Central memory CD4-positive, alpha-beta T cell (primary cell): ENCODE measurements at places on chromosomes 3 and 15.

- no peak for DNase-seq
These were observed 8.4 kb downstream of the ABHD2 start for GRCh38 chr15:89096664-89097063.

DNA sequence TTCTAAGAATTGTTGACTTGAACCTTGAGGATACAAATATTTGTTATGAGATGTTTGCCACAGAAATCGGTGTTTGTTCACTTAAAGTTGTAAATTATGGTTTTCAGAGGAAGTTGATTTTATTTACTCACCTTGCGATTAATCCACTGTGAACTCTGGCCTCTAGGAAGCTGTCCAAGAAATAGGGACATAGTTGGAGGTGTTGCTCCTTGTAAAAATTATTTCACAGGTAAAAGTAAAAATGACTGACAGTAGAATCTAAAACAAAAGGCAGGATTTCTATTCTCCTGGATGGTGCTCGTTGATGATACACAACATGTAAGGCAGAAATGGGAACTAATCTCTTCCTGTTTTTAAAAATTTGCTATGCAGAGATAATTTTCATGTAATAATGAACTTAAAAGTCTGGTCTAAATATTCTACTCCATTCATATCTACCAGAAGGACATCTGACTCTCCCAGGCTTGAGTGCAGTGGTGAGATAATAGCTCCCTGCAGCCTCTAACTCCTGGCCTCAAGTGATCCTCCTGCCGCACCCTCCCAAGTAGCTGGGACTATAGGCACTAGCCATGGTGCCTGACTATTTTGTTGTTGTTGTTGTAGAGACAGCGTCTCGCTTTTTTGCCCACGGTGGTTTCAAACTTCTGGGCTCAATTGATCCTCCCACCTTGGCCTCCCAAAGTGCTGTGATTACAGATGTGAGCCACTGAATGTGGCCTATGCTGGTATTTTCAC, 17.1 kb upstream of the LZTFL1 start:
- DNase-seq = no peak

DNA sequence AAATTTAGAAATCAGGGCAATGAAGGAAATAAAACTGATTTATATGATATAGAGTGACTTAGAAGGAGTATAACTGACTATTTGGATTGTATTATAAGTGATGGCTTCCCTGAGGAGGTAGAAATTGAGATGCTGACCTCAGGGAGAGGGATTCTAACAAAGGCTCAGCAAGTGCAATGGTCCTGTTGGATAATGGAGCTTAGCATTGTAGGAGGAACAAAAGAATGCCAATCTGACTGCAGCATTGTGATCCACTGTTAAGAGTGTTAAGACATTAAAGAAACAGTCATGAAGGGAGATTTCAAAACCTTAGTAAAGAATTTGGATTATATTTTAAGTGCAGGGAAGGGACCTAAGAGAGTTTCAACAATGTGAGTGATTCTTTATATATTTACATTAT, 158.4 kb upstream of the NAALADL2 start:
- no peak for DNase-seq

DNA sequence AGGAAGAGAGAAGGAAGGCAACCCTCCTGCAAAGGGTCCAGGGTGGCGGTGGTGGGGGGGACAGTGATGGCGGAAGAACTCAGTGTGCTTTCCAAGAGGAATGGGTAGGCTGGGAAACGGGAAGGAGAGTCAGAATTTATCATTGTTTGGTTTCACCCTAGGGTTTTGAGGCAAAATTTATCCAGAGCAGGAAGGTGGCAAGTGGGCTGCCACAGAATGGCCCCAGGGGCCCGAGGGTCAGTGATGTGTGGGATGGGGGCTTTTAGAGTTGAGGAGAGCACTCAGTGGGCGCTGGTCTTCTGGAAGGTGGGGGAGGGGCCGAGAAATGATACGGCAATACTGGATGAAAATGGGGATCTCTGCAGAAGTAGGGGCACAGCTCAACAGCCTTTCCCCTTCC, 581 bp downstream of the FAM131A start:
- DNase-seq = no peak

DNA sequence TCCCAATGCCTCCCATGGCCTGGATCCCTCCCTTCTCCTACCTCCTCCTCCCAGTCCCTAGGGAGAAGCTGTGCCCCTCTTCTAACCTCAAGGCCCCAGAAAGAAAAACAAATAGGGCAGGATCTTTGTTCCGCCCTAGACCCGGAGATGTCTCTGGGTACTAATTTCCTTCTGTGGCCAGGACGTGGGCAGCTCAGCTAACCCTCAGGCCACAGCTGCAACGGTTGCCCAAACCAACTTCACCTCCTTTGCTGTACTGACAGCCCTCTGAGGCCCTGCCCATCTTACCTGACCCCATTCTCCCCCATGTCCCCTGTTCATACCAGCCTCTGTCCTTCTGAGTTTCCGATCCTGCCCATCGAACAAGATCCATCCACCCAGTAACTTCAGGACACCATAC, 70.7 kb downstream of the SRGAP3 start:
- no peak for DNase-seq

GRCh38 chr3:127221446-127222035, 28.6 kb downstream of the PRR23E start:
- DNase-seq = no peak

GRCh38 chr3:53457068-53457467, 37.3 kb upstream of the CACNA1D start:
- no peak for DNase-seq

DNA sequence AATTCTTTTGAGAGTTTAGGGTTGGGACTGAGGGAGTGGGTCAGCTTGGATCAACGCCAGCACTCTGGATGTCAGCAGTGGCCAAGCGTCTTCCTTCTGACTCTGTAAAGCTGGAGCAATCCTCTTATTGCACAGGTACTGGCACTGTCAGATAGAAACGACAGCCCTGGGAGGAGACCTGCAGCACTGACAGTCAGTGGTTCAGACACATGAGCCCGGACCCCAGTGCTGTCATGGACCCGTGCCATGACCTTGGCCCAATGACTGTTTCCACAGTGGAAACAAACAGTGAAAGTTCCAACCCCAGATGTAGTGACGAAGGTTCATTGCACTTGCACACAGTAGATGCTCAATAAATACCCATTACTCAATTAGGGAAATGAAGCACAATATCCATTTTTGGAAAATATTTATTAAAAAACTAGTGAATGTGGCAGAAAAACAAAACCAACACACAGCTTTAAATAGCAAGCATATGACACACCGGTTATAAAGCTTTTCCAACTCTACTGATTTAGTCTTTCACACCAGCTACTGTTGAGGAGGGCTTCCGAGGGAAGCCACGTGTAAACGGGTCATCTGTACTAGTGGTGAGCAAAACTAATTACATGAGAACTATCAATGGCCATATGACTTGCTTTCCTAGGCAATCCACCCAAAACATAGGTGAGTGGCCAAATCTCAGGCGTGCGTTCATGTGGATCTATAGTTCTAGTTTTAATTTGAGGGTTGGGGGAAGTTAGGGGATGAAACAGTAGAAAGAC, 22.1 kb downstream of the SIAH2 start:
- no peak for DNase-seq

GRCh38 chr3:25294169-25294805, 133.8 kb upstream of the RARB start:
- no peak for DNase-seq

- no peak for DNase-seq
These were observed 46.1 kb downstream of the APBA2 start for GRCh38 chr15:28931828-28932227.

DNA sequence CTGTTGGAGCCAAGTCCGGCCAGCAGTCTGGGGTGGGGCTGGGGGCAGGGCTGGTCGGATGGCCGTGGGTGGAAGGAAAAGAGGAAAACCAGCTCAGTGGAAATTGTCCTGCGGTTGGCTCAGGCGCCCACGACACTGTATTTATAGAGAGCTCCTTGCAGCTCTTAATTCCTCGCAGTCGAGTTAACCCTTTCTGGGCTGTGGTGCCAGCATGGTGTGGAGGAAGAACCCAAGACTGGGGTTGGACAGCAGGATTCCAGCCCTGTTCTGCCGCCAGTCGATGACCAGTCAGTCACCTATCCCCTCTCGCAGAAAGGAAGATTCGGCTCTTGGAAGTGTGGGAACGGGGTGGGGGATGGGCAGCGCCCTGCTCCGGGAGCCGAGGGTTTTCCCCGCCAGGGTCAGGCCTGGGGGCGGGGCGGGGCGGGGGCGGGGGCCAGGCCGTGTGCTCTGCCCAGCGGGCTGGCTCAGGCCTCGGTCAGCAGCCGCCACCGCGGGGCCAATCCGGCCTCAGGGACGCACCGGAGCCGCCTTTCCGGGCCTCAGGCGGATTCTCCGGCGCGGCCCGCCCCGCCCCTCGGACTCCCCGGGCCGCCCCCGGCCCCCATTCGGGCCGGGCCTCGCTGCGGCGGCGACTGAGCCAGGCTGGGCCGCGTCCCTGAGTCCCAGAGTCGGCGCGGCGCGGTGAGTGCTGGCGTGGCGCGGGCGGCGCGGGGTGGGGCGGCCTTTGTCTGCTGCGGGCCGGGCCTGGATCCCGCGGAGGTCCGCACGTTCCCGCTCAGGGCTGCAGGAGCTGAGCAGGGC, at the start of gene CD276:
TSS of gene CD276 (plus strand) at position 607 of the 804 bp plus-strand sequence. CDS start 15,257 bp downstream, outside the sequence.
- DNase-seq = no peak

DNA sequence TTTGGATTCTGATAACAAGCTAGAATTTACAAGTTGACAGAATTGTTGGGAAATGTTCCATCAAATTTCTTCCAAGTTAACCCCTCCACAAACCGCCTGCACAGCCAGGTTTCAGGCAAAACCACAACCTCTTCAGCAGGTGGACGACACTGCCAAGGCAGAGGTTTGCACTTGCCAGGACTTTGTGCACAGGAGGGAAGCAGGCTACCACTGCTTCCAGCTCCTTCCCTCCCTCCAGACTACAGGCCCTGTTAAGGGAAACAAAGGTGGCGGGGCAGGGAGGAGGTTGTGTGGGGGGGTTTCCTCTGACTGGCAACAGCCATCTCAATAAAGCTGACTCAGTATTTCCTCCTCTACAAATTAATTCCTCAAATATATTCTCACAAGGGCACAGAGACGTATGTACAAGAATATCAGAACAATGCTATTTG, 42.2 kb downstream of the TBC1D2B start:
- no peak for DNase-seq

DNA sequence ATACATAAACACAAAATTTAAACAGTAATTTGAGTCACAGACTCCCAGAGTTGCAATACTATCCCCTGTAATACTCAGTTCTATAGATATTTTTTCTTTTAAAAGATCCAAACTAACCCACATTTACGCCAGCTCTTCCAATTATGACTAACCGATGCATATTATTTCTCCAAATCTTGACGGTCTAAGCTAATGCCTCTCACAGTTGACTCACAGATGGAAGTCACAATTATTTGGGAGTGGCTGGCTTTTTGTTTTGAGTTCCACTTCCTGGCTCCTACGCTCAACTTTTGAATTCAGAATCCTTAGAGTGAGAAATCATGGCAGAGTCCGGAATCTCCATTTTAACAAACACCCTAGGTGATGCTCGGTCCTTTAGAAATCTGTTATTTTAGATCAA, 749.9 kb downstream of the FHIT start:
- DNase-seq = no peak

- no peak for DNase-seq
These were observed 398.6 kb upstream of the WNT5A start for GRCh38 chr3:55885721-55886120.

GRCh38 chr15:37037071-37037655, 63.2 kb downstream of the MEIS2 start:
- no peak for DNase-seq

- no peak for DNase-seq
These were observed 463.2 kb upstream of the ROBO1 start for GRCh38 chr3:80230962-80231361.

DNA sequence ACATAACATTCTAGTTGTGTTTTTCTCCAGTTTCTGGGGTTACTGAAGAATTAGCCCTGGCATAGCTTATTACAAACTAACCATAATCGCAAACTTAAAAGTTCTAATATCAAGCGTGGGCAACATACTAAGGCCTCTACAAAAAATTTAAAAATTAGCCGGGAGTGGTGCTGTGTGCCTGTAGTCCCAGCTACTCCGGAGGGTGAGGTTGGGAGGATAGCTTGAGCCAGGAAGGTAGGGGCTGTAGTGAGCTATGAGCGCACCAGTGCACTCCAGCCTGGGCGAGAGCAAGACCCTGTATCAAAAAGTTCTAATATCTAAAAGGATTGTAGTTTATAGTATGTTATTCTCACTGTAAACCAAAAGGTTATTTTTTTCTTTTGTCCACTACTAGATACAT, 1.1 kb downstream of the OIP5 start:
- DNase-seq = no peak

GRCh38 chr3:134641671-134642300, 9.0 kb downstream of the KY start:
- DNase-seq = no peak

- DNase-seq = no peak
These were observed 166.3 kb upstream of the CHRM5 start for GRCh38 chr15:33801954-33802353.

- DNase-seq = peak; percentile 76
These were observed 267.1 kb downstream of the RPLP1 start for GRCh38 chr15:69719527-69720240.

DNA sequence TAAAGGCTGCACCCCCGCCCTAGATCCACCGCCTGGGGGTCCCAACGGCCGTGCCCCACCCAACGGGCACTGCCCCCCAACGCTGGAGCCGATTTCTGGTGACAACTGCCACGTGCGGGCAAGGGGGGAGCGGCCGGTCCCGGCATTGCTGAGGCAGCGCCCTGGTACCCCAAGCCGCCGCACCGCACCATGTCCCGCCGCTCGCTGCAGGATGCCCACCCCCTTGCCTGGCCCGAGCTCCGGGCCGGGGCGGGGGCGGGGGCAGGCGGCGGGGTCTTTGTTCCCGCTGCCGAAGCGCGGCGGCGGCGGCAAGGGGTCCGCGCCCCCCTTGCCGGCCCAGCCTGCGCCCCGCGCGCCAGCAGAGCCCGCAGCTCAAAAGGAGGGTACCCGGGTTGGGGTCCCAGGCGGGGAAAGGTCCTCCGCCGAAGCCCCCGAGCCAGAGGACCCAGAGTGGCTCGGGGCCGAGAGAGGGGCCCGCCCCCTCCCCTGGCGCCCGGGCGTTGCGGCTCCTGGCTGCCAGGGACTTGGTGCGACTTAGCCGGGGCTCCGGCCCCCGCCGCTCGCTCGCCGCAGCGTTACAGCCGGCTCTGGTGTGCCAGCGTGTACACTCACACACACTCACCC, 678 bp downstream of the SEMA7A start:
- no peak for DNase-seq

DNA sequence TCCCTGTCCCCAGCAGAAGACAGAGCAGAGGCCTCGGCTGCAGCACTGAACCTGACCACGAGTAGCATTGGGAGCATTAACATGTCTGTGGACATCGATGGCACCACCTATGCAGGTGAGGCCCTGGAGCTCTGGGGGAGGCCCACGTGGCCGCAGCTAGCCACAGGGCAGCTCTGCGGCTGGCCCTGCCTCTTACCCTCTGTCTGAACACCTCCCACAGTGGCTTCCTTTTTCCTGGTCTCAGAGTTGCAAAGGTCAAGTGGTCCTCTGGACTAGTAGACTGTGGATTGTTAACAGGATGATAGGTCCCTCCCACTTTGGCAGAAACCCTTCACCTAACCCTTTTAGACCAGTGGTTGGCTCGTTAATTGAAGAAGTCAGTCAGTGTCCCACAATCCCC, 22.5 kb upstream of the CLK3 start:
- no peak for DNase-seq
